Activated naive CD8-positive, alpha-beta T cell treated with anti-CD3 and anti-CD28 coated beads, Interleukin-2, amount 50 U/mL, for 24 hours (primary cell): ENCODE measurements at places on chromosomes 11 and 22.

DNA sequence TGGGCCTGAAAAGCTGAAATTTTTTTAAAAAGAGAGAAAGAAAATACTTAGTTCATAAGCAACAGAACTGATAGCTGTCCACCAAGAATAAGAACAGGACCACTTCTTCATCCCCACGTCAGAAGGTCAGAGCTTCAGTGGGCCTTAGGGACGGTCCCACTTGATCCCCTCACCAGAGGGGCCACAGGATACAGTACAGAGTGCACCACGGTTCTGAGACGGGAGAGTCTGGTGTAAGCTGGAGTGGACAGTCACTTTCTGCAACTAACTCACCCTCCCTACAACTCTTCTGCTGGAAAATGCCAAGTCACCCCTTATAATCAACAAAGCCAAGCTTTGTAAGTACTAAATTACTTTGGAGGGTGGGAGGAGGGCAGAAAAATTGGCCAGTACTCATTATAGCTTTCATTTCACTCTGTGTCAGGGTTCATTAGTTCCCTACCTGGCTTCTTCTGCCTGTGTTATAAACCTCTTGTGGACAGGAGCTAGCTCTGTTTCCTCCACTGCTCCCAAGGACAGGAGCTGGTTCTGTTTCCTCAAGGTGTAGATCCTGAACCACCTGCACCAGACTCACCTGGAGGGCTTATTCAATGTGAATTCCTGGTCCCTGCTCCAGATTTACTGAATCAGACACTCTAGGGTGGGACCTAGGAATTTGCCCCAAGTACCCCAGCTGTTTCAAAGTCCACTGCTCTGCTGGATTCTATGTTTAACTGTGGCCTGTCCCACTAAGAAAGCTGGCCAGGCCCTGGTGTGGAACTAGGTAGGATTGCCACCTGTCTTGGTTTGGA lies 39.6 kb downstream of the SCGB1A1 start:
- DNase-seq = no peak

DNA sequence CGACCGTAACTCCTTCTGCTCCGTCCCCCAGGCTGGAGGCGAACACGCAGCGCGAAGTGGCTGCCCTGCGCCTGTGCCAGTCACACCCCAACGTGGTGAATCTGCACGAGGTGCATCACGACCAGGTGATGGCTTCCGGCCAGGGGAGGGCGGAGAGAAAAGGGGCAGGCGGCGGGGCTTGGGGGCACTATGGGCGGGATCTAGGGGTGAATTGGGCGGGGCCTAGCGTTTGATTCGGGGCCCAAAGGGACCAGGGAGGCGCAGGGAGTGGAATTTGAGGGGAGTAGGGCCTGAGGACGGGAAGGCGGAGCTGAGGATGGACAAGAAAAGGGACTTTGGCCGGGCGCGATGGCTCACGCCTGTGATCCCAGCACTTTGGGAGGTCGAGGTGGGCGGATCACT lies 9.7 kb downstream of the RPS6KA4 start:
- DNase-seq = no peak

DNA sequence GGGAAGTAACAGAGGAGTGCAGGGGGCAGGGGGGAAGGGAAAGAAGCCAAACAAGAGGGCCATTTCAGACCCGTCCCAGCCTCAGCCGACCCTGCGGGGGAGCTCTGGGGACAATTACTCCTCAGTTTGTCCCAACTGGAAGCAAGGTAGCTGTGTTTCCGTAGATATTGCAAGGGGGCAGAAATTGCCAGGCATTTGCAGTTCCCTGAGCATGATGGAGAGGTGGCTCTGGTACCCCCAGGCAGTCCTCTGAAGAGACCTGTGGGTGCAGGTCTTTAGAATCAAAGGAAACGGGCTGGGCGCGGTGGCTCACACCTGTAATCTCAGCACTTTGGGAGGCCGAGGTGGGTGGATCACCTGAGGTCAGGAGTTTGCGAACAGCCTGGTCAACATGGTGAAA lies 13.8 kb upstream of the JAM3 start:
- no peak for DNase-seq

DNA sequence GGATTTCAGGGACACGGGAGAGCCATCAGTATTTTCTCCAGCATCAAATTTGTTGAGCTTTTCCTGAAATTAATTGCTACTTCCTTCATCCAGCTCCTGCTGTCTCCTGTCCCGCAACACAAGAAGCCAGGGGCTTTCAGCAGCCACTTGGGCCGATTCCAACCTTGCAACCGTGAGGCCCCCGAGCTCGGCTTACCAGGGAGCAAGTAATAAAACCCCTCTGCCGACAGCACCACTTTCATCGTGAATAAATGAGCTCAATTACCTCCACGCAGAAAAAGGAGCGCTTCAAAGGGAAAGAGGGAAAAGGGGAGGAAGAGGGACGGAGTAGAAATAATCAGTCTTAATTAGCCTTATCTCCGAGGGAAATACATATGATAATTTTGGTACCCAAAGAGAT lies 76.6 kb downstream of the CELSR1 start:
- DNase-seq = no peak

- no peak for DNase-seq
Measured at GRCh38 chr22:42222140-42222539, 48.3 kb downstream of the TCF20 start.

DNA sequence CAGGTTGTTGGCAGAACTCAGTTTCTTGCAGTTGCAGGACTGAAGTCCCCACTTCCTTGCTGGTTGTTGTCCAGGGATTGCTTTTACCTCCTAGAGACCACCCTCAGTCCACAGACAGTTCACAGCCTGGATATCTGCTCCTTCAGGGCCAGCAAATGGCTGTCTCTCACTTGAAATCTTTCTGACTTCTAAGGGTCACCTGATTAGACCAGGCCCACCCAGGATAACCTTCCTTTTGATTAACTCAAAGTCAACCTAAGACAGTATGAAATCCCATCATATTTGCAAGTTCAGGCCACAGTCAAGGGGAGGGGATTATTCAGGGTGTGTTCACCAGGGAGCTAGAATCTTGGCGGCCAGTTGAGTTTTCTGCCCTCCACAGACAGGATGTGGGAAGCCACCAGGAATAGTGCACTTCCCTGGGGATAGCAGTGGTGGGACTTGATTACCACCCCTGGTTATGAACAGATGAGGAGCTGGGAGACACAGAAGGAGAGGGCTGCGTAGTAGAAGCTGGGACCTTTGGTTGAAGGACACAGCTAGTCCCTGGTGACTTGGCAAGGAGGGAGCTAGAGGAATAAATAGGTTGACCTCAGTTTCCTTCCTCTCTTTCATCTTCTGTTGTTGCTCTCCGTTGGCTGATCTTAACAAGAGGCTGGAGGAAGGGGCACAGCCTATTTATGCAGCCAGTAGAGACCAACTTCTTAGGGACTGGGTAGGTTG lies 33.4 kb downstream of the MIAT start:
- DNase-seq = no peak

DNA sequence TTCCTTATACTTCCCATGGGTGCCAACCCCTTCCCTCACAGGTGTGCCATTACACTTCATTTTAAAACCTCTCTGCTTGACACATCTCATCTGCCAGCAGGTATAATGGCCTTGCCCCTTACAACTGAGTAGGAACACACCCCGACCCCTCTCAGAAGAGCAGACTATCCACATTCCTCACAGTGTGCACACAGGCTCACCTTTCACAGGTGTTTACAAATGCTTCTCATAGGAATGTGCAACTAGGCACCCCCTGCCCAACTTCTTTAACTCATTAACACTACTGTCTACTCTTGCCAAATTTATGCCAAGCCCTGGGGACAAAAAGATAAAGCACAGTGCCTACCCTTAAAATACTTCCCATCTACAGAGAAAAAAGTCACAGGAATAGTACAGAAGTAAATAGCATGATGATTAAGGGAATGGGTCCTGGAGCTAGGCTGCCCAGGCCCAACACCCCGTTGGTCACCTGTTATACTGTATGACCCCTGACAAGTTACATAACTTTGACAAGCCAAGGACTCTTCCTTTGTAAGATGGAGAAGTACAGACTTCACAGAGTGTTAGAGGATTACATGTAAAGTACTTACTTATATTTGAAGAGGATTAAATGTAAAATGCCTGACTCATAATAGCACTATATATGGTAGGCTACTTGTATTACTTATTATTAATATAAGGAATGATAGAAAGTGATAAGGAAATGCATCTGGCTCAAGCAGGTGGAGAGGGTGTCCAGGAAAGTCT lies 15.2 kb downstream of the TRIM3 start:
- no peak for DNase-seq

GRCh38 chr11:110491577-110492320 lies 62.0 kb downstream of the FDX1 start:
- DNase-seq = no peak

GRCh38 chr11:62295504-62295903 lies 3.4 kb downstream of the SCGB1D4 start:
- DNase-seq = no peak

DNA sequence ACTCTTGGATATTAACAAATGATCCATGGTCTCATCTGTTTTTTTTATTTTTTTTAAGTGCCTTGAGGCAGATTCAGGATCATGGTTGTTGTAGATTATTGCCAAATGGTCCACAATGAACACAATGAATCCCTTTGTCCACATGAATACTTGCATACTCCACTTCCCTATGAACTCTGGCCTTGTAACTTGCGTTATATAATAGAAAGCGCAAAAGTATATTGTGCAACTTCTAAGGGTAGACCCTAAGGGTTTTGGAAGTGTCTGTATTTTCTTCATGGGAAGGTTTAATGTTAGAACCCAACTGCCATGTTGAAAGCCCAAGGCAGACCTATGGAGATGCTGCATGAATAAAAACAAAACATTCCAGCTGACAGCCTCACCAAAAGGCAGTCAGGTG lies 8.1 kb upstream of the OR5AL1 start:
- no peak for DNase-seq

- DNase-seq = no peak
Measured at GRCh38 chr11:68878022-68878421, 25.6 kb downstream of the MRPL21 start.

- DNase-seq = peak; percentile 67
Measured at GRCh38 chr22:37241351-37242142, 2.5 kb downstream of the RAC2 start.

- no peak for DNase-seq
Measured at GRCh38 chr11:102478673-102479299, 26.2 kb upstream of the TMEM123 start.
